Foreskin keratinocyte (primary cell): ENCODE measurements at places on chromosomes 2 and 18. TPM values are rescaled to one million over a fixed set of nuclear protein-coding genes. Genes with fewer than 3 reads are reported as not detected.

Gene CPLX4
- total RNA-seq: not detected in 2 replicates

Gene TGIF1
- 80.1 and 83.4 TPM in 2 replicates for total RNA-seq

Gene MEIS1
- 9.0 and 9.2 TPM in 2 replicates for total RNA-seq

Gene ZSWIM2
- total RNA-seq: not detected in 2 replicates

Gene POTEJ
- not detected in 2 replicates for total RNA-seq

Gene TDRD15
- total RNA-seq: not detected in 2 replicates

Gene SERPINB4
- 0.07 TPM in 1 of 2 replicates, not detected in the other for total RNA-seq

Gene LHCGR
- not detected in 2 replicates for total RNA-seq

Gene MAP3K19
- total RNA-seq: not detected in 2 replicates

Gene IL18RAP
- total RNA-seq: not detected in 2 replicates

Gene SCYGR5
- not detected in 2 replicates for total RNA-seq

Gene NT5DC4
- total RNA-seq: 0.07 TPM in 1 of 2 replicates, not detected in the other

Gene VAMP8
- total RNA-seq: 93.1 and 116 TPM in 2 replicates

Gene LOXL3
- total RNA-seq: 1.4 and 1.9 TPM in 2 replicates

Gene TPGS2
- total RNA-seq: 113 and 118 TPM in 2 replicates

Gene LYG2
- not detected in 2 replicates for total RNA-seq

Gene SERPINB10
- total RNA-seq: 0.07 and 2.3 TPM in 2 replicates

Gene SEMA4F
- 11.9 and 12.1 TPM in 2 replicates for total RNA-seq

Gene R3HDM1
- total RNA-seq: 31.7 and 38.4 TPM in 2 replicates

Gene IL36G
- total RNA-seq: 0.32 and 0.85 TPM in 2 replicates

Gene PMAIP1
- total RNA-seq: 31.5 and 43.9 TPM in 2 replicates

Gene PEX13
- 20.7 and 22.3 TPM in 2 replicates for total RNA-seq

Gene UGT1A3
- total RNA-seq: 0.14 and 0.88 TPM in 2 replicates

Gene FNDC4
- 13.4 and 21.5 TPM in 2 replicates for total RNA-seq

Gene LYPD6B
- 5.2 and 7.7 TPM in 2 replicates for total RNA-seq

Gene SCN7A
- total RNA-seq: 0.07 TPM in 1 of 2 replicates, not detected in the other

Gene INHA
- total RNA-seq: 0.11 and 0.14 TPM in 2 replicates

Gene ECEL1
- total RNA-seq: not detected in 2 replicates

Gene PAIP2B
- 0.75 and 0.99 TPM in 2 replicates for total RNA-seq
